Osteoblast (primary cell): ENCODE measurements at places on chromosomes 12 and 14. TPM values are rescaled to one million over a fixed set of nuclear protein-coding genes. Genes with fewer than 3 reads are reported as not detected.

HCAR3 gene
- not detected in 2 replicates for total RNA-seq

SLC39A5 gene
- not detected in 2 replicates for total RNA-seq

VDR gene
- total RNA-seq: 30.4 and 32.2 TPM in 2 replicates

CLEC2D gene
- 9.4 TPM in 2 replicates for total RNA-seq

TMEM119 gene
- total RNA-seq: 359 and 362 TPM in 2 replicates

SYNE3 gene
- total RNA-seq: 23.9 and 26.8 TPM in 2 replicates

ADCY4 gene
- 17.7 and 18.8 TPM in 2 replicates for total RNA-seq

TAS2R30 gene
- total RNA-seq: 8.3 and 9.7 TPM in 2 replicates

NRL gene
- 1.5 and 1.8 TPM in 2 replicates for total RNA-seq

ARMH4 gene
- 10.9 and 14.1 TPM in 2 replicates for total RNA-seq

PAX9 gene
- total RNA-seq: under 0.01 TPM in 1 of 2 replicates, not detected in the other

INSM2 gene
- not detected in 2 replicates for total RNA-seq

TXNDC16 gene
- 9.8 and 11.5 TPM in 2 replicates for total RNA-seq

GPX2 gene
- not detected in 2 replicates for total RNA-seq

CLEC1B gene
- total RNA-seq: not detected in 2 replicates

MYF6 gene
- total RNA-seq: not detected in 2 replicates

ADGRD1 gene
- 0.29 and 0.72 TPM in 2 replicates for total RNA-seq

KLRC2 gene
- total RNA-seq: 0.36 and 0.88 TPM in 2 replicates

CRY1 gene
- 16.2 and 18.1 TPM in 2 replicates for total RNA-seq

PNMA1 gene
- total RNA-seq: 40.1 and 40.2 TPM in 2 replicates

SRRM4 gene
- not detected in 2 replicates for total RNA-seq

RPL10L gene
- total RNA-seq: not detected in 2 replicates

MYF5 gene
- not detected in 2 replicates for total RNA-seq

CCDC196 gene
- total RNA-seq: not detected in 2 replicates

PLA2G1B gene
- not detected in 2 replicates for total RNA-seq

RPAP3 gene
- total RNA-seq: 15.6 and 17.1 TPM in 2 replicates

KLHL33 gene
- 0.36 and 0.59 TPM in 2 replicates for total RNA-seq

GSC gene
- 9.4 and 10.6 TPM in 2 replicates for total RNA-seq

MYH6 gene
- under 0.01 TPM in 1 of 2 replicates, not detected in the other for total RNA-seq

KRT3 gene
- not detected in 2 replicates for total RNA-seq

ZFHX2 gene
- 0.59 and 0.72 TPM in 2 replicates for total RNA-seq

HOXC9 gene
- total RNA-seq: 8.3 and 11.6 TPM in 2 replicates

NDUFA9 gene
- total RNA-seq: 29.0 and 41.3 TPM in 2 replicates

IL31 gene
- total RNA-seq: not detected in 2 replicates

SMCO2 gene
- 0.72 and 0.88 TPM in 2 replicates for total RNA-seq

CRADD gene
- 15.3 and 15.6 TPM in 2 replicates for total RNA-seq

FOXN4 gene
- not detected in 2 replicates for total RNA-seq

GPR132 gene
- total RNA-seq: under 0.01 TPM in 2 replicates

ORMDL2 gene
- 9.4 and 10.1 TPM in 2 replicates for total RNA-seq

SLC17A8 gene
- total RNA-seq: not detected in 2 replicates

AKAP6 gene
- 0.29 and 2.2 TPM in 2 replicates for total RNA-seq

ABHD12B gene
- not detected in 2 replicates for total RNA-seq

KRT80 gene
- total RNA-seq: 0.59 and 0.72 TPM in 2 replicates

DAO gene
- total RNA-seq: not detected in 2 replicates

VTI1B gene
- 64.1 and 66.6 TPM in 2 replicates for total RNA-seq

VIPAS39 gene
- total RNA-seq: 34.0 and 37.1 TPM in 2 replicates

ZNF385A gene
- 0.72 and 0.88 TPM in 2 replicates for total RNA-seq

GALNT8 gene
- total RNA-seq: not detected in 2 replicates

HOXC12 gene
- under 0.01 TPM in 1 of 2 replicates, not detected in the other for total RNA-seq

CCDC38 gene
- total RNA-seq: under 0.01 TPM in 2 replicates

SMOC1 gene
- 25.7 and 34.8 TPM in 2 replicates for total RNA-seq

PIP4P1 gene
- 41.0 and 46.3 TPM in 2 replicates for total RNA-seq
